ENCODE measurements at places on chromosomes 4 and X. TPM values are rescaled to one million over a fixed set of nuclear protein-coding genes. Genes with fewer than 3 reads are reported as not detected.

TMEM47 gene
- total RNA-seq: 6.4 TPM

NXF2B gene
- total RNA-seq: not detected

TMEM150C gene
- total RNA-seq: 8.3 TPM

TXK gene
- 0.09 TPM for total RNA-seq

EGFL6 gene
- not detected for total RNA-seq

TBX22 gene
- not detected for total RNA-seq

TEC gene
- 1.6 TPM for total RNA-seq

DCAF8L2 gene
- total RNA-seq: not detected

RBMXL3 gene
- not detected for total RNA-seq

PRR32 gene
- total RNA-seq: not detected

TGIF2LX gene
- not detected for total RNA-seq

F11 gene
- not detected for total RNA-seq

MAGEE1 gene
- total RNA-seq: 0.33 TPM

SOX3 gene
- total RNA-seq: not detected

AMBN gene
- total RNA-seq: not detected

TCP11X2 gene
- total RNA-seq: not detected

RAB9B gene
- 1.5 TPM for total RNA-seq

USP17L18 gene
- not detected for total RNA-seq

All from dermis lymphatic vessel endothelial cell (primary cell).